NCI-H187 treated with DMSO at 0.1 percent for 48 hours (cell line): ENCODE measurements at places on chromosomes 1 and 21.
A peak's percentile ranks its signal among the peaks of the same experiment; 100 is the strongest.

GRCh38 chr1:232379063-232379434 is 250.9 kb downstream of the SIPA1L2 start:
- no peak for DNase-seq

GRCh38 chr1:241225741-241226140 is 131.3 kb downstream of the RGS7 start:
- no peak for DNase-seq

- DNase-seq = no peak
These were observed 26.2 kb downstream of the VPS26C start for GRCh38 chr21:37240978-37241377.

- DNase-seq = peak; percentile 24
These were observed 27.9 kb downstream of the RGS5 start for GRCh38 chr1:163174524-163175437.

- DNase-seq = no peak
These were observed 65.0 kb downstream of the LRRC40 start for GRCh38 chr1:70140343-70140742.

- DNase-seq = no peak
These were observed 120.7 kb downstream of the RPS6KC1 start for GRCh38 chr1:213171711-213172110.

DNA sequence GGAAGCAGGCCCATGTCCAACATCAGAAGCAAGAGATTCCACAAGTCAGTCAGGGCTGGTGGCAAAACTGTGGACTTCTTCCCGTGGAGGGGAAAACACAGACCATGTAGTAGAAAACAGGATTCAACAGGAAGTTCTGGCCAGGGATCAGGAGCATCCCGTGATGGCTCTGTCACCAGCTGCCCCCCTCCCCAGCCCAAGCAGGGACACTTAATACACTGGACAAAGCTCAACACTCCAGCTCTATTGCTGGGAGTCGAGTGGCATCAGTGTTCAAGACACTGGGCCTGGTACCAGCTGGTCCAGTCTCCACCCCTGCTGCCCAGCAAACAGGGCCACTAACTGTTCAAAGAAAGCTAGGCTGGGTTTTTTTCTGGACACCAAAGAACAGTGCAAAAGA is 3.7 kb downstream of the SLC45A3 start:
- no peak for DNase-seq

GRCh38 chr1:154849645-154850131 is 20.4 kb downstream of the KCNN3 start:
- DNase-seq = no peak

DNA sequence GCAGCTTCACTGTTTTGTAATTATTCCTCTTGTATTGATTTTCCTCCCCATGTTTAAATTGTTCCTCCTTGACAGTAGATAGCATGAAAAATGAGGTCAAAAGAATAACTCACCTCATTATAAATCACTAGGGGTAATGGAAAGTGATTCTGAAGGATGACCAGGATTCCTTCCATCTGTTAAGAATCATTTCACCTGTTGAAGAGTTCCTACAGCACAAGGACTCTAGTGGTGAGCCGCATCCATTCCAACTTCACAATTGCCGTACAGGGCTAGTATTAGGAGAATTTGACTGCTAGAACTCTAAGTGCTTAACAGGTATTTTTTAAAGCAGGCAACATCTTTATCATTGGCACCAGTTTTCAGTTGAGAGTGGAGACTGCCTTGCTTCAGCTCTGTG is 13.7 kb downstream of the PPP1R12B start:
- DNase-seq = peak; percentile 82

DNA sequence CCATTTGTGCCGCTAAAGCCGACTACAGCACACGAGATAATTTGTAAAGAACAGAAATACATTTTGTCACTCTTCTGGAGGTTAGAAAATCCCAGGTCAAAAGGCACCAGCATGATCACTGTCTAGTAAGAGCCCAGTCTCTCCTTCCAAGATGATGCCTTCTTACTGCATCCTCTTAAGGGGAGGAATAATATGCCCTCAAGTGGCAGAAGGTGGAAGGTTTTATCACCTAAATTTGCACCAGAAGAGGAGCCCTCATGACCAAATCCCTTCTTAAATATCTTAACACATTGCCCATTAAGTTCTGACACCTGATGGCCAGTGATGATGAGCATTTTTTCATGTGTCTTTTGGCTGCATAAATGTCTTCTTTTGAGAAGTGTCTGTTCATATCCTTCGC is 326.7 kb upstream of the RGS18 start:
- DNase-seq = no peak

DNA sequence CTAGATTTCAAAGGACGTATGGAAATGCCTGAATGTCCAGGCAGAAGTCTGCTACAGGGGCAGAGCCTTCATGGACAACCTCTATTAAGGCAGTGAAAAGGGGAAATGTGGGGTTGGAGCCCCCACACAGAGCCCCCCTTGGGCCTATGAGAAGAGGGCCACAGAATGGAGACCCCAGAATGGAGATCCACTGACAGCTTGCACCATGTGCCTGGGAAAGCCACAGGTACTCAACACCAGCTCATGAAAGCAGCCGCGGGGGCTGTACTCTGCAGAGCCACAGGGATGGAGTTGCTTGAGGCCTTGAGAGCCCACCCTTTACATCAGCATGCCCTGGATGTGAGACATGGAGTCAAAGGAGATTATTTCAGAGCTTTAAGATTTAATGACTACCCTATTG is 108.7 kb downstream of the DMRTB1 start:
- no peak for DNase-seq

DNA sequence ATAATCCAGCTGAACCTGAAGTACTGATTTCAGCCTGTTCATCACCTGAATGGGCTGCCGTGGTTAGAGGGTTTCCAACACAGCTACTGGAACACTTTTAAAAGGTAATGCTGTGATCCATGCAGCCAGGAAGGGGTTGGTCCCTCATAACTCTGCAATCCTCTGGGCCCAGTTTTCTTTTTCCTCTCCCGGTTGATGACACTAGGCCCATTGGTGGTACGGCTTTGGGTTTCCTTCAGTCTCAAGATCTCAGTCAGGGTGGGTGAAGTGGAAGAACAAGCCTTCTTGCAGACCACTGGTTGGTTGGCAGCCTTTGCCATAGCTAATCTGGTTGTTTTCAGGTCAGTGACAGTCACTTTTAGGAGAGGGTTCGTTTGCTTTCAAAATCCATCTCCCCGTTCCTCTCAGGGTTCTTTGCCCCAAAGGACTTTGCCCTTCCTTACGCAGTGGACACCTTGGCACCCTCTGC is 502 bp upstream of the SLC35A3 start:
- DNase-seq = no peak

- no peak for DNase-seq
These were observed 102.4 kb upstream of the ZNF281 start for GRCh38 chr1:200512191-200512590.

DNA sequence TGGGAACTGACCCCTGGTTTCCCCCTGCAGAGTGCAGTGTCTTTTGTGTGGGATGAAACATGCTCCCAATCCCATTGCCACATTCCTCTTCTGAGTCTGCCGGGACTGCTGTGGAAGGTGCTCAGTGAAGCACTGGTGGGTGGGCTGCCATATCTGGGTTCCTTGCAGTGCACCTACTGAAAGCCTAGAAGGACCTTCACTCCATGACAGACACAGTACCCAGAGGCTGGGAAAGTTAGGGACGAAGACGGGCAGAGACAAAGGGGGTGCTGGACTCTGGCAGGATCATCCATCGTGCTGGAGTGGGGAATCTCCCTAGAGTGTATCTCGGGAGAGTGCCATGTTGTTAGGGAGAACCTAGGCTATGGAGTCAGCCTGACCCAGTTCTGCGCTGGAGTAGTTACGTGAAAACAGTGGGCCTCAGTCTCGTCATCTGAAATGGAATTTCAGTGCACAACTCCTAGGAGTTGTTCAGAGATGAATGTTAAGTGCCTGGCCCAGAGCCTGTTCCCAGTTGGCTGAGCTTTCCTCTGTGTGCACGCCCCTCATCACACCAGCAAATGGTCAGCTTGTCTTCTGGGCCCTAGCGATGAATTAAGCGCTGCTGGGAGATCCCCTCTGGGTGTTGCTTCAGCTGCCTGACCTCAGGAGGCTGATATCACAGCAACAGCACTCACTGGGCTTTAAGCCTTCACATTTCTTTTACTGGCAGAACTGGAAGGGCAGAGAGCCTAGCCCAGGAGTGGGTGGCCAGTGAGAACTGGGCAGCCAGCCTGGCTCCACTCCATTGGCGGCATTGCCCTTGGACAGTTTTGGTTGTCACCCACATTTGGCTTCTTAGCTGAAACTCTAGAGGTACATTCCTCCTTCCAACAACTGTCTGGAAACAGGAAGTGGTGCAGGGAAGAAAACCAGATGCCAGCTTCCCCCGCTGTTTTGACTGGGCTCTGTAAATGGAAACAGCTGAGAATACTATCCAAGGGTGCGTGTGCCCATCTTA is 479.8 kb upstream of the VAMP3 start:
- no peak for DNase-seq

DNA sequence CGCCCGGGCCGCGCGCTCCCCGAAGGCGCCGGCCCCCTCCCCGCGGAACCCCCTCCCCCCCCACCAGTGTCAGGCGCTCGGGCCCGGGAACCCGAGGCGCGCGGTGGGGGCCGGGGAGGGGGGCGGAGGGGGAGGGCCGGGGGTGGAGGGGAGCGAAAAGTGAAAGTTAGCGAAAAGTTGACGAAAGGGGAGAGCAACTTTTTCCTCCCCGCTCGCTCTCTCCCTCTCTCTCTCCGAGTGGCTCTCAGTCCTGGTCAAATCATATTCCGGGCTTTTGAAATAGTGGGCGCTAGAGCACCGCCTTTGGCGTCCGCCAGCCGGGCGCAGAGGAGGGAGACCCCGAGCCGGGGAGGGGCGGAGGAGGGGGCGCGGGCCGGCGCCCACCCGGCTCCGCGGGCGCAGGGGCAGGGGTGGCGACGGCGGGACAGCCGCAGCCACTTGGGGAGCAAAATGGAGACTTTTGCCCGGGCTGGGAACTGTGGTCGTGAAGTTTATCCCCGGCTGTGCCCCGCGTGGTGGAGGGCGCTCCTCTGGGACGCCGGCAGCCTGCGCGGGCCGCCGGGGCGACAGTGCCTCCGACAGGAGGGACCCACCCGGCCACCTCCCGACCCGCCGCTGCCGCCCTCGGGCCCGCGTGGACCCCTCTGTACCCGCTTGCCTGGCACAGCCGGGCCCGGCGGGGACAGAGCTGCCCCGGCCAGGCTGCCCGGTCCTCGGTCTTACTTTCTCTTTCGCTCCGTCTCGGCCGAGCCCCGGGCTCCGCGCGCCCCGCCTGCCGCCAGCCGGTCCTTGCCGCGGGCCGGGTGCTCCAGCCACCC is 697 bp downstream of the PRDM16 start:
- DNase-seq = no peak

GRCh38 chr1:33317946-33318345 is 3.0 kb downstream of the A3GALT2 start:
- no peak for DNase-seq

DNA sequence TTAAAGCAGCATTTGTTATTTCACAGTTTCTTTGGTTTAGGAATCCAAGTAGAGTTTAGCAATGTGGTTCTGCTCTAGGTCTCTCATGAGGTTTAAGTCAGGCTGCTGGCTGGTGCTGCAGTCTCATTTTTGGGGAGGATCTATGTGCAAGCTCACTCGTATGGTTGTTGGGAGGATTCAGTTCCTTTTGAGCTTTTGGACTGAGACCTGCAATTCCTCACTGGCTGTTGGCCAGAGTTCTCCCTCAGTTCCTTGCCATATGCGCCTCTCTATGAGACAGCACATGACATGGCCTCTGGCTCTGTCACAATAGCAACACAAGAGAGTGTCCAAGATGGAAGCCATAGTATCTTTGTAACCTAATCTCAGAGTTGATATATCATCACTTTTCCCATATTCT is 91.0 kb downstream of the OLFML2B start:
- no peak for DNase-seq

- no peak for DNase-seq
These were observed 189.7 kb downstream of the DHRS3 start for GRCh38 chr1:12428334-12428733.

DNA sequence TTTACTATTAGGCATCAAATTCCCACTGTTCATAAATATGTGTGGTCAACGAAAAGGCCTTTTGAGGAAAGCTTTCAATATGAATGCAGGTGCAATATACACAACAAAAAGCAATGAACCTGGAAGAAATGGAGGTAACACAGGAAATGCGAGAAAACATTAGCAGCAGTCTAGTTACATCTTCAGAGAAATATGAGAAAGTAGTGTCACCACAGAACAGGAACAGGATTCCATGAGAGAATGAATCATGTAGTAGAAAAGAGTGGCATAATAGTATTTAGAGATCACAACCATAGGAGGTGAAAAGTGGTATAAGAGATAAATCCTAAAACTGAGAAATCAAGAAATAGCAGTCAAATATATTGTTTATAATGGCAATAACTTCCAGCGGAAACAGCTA is 103.7 kb downstream of the AK5 start:
- no peak for DNase-seq

DNA sequence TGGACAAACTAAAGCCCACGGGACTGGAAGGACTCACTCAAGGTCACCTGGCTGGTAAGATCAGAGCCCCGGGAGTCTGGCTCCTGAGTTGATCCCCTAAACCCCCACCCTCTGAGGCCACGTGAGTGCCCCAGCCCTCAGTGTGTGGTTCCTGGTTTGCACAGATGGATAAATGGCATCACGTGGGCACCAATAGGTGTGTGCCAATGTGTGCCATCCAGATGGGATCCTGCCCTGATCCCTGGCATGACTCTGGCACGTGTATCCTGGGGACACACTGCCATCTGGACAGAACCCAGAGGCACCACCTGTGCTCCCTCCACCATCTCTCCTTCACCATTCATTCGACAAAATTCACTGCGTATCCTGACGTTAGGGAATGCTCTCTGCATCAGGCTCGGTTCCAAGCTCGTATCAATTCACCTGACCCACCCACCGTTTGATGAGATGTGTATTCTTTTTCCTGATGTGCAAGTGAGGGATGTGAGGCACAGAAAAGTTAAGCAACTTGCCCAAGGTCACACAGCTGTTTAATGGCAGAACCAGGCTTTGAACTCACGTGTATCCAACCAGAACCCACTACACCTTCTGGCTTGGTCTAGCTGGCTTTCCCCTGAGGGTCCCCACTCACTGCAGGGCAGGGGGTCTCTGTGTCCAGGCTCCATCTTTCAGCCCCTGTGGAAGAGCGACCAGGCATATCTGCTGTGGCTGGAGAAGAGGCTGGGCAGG is 49.8 kb upstream of the PAX7 start:
- no peak for DNase-seq

DNA sequence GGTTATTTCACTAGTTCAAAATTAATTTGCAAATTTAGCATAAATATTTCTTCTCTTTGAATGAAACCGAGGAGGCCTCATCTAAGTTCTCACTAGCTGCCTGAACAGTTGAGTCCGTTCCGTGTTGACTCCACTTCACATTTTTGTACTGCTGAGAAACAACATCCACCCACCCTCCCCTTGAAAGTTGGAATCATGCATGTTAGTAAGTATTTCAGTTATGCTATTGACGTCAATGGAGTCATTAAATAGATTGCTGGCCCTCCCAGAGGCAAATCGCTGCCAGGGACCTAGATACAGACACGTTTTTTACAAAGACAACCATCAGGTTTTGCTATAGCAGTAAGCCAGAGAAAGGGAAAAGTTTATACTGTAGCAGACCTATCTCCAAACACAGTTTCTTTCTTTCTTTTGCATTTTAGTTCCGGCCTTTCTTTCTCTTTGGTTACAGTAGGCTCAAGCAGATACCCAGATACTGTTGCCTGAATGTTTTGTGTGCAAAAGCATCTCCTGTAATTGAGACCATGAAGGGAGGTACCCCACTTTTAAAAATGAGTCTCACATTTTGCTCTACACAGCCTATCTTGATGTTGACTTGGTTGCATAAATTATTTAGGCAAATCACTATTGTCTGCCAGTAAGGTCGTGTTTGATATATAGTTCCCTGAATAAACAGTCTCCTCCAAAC is 262.6 kb upstream of the SGIP1 start:
- DNase-seq = no peak
